ENCODE measurements at places on chromosomes 3 and 15. TPM values are rescaled to one million over a fixed set of nuclear protein-coding genes. Genes with fewer than 3 reads are reported as not detected.

The ZPLD1 gene
- 0.28 TPM for total RNA-seq

The CHST14 gene
- total RNA-seq: 22.3 TPM

- DNase-seq: no peak
These were observed 96.3 kb upstream of the MBNL1 start for GRCh38 chr3:152172460-152172859.

GRCh38 chr3:8365541-8365940 lies 136.1 kb upstream of the LMCD1 start:
- DNase-seq: no peak

GRCh38 chr15:92979011-92979701 lies 79.0 kb downstream of the CHD2 start:
- no peak for DNase-seq

The PRRT3 gene
- 10.1 TPM for total RNA-seq

The KIF15 gene
- 0.55 TPM for total RNA-seq

Measured in prostate gland (tissue), 2 donors.